ENCODE measurements at places on chromosomes 1 and 21.
A peak's percentile ranks its signal among the peaks of the same experiment; 100 is the strongest.

DNA sequence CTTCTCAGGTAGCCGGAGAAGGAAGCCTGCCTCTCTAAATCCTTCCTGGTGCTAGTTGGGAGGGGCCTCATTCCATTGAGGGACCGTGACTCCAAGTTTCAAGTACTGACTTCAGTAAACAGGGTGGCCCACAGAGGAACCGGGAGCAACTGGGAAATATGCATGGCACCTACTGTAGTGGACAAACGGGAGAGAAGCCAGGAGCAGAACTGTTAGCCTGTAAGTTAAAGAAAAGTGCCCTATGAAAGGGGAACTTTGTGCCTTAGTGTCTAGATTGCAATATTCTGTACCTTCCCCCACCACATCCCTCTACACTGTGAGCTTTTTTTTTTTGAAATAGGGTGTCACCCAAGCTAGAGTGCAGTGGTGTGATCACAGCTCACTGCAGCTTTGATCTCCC, 33.2 kb upstream of the KANK4 start:
- DNase-seq, result no peak

DNA sequence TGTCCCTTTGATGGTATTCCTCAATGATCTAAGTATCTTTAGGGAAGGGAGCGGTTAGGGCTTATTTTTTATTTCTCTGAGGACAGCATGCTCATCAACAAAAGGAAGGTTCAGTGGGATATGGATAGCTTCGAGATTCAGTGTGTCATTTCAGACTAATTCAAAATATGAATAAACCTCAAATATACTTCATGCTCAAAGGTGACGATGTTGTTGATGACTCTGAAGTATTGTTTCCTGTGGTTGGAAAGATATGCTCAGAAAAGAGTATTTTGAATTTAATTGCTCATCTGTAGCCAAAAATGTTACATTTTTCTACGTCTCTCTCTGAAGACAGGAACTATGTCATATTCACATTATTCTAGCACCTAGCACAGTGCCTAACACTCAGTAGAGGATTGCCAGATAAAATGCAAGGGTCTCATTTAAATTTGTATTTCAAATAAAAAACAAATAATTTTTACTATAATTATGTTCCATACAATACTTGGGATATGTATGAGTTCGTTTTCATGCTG, 1.8 kb upstream of the FCRL3 start:
- no peak for DNase-seq

- DNase-seq, result no peak
These were observed 155.0 kb upstream of the BEND5 start for GRCh38 chr1:48931506-48932192.

DNA sequence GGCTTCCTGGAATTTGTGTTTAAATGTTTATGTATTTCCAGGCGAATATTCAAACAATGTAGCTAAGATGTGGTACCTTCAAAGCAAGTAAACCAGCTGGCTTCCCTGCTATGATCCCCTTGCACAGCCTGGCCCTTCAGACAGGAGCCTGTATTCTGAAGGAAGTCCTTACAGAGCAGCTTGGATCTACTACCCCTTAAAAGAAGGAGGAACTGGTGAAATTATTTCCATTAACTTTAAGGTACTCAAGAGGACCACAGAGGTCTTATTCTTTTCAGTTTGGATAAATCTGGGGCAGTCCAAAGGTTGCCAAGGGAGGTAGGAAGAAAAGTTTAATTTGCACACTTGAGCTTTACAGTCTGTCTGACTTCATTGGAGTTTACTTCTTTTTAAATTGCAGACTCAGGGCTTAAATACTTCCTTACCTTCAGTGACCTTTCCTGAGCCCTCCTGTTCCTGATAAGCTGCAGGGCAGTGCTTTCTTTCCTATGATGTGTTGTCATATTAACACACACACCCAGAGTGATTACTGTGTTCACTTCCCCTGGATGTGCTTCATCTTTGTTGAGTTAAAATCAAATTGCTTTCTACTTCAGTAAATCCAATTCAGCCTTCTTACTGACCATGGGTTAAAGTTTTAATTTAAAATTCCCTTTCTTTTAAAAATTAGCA, 40.5 kb downstream of the DISC1 start:
- DNase-seq, result no peak

DNA sequence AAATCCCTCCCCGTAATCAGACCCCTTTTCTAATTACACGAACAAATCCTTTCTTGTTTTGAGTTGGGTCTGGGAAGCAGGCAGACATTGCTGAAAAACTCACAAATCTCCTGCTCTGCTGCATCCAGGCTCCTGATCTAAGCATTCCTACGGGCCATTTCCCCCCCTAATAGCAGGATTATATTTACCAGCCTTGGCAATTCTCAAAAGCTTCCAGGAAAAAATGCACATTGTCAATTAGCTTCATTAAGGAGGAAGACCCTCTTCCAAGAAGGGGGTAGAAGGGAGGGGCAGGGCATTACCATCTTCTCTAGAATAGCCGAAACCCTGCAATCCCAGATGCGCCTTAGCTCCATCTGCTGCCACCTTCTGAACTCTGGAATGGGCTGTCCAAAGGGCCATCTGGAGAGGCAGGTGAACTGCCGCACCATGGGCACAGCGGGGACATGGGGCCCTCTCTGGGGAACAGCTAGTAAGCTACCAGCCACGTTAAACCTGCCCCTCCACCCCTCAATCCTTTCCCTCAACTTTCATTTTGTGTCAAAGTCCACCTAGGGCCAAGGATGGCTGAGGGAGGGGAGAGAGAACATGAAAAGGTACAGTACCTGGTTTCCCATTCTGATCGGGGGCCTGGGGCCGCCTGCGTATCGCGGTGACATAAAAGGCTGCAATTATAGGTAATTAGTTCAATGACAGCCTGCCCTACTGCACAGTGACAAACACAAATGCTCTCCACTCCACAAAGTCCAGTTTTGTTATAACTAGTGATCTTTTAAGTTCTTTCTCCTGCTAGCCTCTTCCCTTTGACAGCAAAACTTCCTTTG, 56.8 kb downstream of the MRPL37 start:
- peak; percentile 58 for DNase-seq

DNA sequence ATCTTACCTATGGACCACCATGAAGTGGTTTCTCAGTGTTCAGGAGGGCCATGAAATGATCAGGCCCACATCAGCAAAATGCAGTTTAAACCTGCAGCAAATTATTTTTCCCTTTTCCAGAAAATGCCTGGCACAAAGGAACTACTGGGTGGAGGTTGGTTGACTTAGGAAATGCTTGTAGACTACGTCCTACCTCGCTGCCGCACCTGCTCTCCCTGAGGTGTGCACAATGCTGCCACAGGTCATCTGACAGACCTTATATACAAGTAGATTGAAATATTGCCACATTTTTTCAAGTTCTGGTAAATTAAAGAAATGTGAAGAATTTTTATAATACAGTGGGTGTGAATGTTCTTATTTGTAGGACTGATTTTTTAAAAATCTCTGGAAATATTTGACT, 166.7 kb upstream of the PDE4B start:
- DNase-seq, result no peak

DNA sequence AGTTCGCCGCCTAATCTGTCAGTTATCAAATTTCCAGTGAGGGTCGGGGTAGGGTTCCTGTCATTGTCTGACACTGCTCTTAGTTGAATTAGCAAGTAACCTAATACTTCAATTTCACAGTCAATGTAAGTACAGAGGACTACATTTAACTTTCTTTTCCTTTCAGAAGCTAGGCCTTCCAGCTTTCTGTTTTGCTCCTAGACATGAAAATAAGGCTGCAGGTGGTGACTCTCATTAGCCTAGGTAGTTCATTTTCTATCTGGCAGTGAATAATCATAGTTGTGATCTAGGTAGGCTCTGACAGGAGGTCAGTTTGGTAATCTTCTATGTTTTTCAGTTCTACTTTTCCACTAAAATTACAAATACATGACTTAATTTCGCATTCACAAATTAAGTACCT, 783.1 kb downstream of the MRPL39 start:
- no peak for DNase-seq

DNA sequence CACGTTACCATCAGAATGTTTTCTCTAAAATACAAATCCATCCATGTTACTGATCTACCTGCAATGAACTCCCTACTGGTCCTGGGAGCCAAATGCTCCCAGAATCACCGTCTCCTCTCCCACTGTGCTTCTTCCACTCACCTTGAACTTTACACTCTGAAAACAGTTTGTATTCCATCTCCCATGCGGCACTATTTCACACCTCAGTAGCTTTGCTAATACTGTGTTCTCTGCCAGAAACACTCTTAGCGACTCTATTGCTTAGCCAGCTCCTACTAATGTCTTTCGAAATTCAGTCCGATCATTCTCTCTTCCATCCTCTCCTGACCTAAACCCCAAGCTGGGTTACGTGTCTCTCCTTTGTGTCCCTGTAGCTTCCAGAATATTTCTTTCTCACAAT, 284.4 kb upstream of the DUSP10 start:
- no peak for DNase-seq

DNA sequence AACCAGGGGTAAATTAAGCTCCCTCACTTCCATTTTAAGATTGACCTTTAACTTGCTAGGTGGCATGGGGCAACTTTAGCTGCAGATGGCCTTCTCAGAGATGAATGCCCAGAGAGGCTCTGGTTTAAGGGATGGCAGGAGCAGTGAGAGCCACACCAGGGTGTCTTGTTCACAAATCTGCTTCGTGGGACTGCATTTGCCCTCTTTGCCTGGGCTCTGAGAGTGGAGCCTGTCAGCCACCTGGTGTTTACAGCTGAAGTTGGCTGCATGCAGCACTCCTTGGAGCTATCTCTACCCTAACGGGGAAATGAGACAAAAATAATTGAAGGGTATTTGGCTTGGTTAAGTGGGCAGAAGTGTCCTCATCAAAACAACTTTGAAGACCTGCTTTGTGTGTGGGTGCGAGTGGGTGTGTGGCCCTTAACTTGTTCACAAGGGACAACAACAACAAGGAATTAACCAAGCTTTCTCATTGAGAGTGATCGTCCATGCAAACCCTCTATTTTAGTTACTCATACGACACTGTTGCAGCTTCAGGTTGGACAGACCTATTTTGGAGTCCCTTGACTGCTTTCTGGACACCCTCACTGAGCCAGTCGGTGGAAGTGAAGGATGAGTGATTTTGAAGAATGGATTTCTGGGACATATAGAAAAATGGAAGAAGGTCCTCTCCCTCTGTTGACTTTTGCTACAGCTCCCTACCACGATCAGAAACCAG, 29.8 kb downstream of the PGM1 start:
- no peak for DNase-seq

DNA sequence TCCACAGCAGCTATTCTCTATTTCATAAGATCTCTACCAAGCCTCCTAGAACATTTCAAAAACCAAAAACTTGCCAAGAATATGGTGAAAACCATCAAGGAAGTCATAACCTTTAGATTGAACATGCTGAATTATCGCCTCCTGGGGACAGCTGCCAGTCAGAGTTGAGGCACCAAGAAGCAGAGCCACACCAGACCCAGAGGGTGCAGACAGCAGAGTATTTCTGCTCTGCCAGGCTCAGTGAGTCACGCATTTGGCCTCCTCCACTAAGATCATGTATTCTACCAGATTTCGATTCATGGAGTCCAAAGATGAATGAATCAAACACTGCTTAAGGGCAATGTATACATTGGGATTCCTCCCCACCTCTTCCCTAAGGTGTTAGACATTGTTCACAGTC, 2.1 kb downstream of the F3 start:
- DNase-seq, result no peak

DNA sequence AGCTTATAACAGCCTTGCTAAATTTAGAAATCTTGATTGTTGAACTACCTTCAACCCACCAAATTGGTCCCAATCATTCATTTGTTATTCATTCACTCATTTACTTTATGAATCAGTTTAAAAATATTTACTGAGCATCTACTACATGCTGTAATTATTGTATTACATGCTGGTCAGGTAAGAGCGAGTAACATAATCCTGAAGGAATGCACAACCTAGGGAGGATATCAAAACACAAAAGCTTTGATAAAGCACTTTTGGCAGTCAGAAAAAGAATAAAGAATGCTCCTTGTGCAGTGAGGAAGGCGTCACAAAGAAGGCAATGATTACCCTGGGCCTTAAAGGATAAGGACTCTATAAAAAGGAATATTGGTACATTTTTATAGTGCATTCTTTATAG, 518.9 kb upstream of the NR5A2 start:
- no peak for DNase-seq

Measured in NCI-H1105 (cell line).